ENCODE measurements at places on chromosomes 12 and 14.

- DNase-seq = no peak
Observed at GRCh38 chr12:124687917-124688316, 120.5 kb upstream of the NCOR2 start.

GRCh38 chr14:105776924-105777323 is 250.5 kb downstream of the TMEM121 start:
- no peak for DNase-seq

GRCh38 chr12:105433804-105434203 is 103.3 kb downstream of the C12orf75 start:
- DNase-seq = no peak

DNA sequence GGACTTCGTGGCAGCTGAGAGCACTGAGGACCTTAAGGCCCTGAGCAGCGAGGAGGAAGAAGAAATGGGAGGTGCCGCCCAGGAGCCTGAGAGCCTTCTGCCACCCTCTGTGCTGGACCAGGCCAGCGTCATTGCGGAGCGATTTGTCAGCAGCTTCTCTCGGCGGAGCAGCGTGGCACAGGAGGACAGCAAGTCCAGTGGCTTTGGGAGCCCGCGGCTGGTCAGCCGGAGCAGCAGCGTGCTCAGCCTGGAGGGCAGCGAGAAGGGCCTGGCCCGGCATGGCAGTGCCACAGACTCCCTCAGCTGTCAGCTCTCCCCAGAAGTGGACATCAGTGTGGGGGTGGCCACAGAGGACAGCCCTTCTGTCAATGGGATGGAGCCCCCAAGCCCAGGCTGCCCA is 37.0 kb downstream of the PLEKHG3 start:
- no peak for DNase-seq

GRCh38 chr14:24463017-24463883 is 20.7 kb upstream of the SDR39U1 start:
- no peak for DNase-seq

- DNase-seq = no peak
Observed at GRCh38 chr12:102197789-102198188, at the start of gene PMCH. PMCH (minus strand) TSS chr12:102197833; CDS start chr12:102197770, 63 bp downstream.

- DNase-seq = no peak
Observed at GRCh38 chr14:86510491-86510890, 980.5 kb downstream of the FLRT2 start.

DNA sequence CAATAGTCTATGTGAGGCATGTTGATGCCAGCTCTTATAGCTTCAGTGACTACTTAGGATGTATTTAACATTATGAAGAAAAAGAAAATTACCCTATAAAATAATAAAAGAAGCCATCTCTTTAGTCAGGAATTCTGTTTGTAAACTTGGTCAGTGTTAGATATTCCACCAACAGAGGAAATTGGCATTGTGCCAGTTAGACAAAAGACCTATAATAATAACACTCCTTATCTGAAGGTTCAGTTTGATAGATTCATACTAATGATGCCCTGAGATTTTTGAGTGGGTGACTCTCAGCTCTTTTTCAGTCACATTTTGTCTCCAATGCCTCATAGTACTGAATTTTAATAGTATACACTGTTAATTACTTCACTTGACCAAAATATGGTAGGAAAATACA is 6.6 kb downstream of the SYT10 start:
- DNase-seq = no peak

- no peak for DNase-seq
Observed at GRCh38 chr14:84203896-84204295, 1326.0 kb upstream of the FLRT2 start.

- DNase-seq = no peak
Observed at GRCh38 chr14:20623798-20624197, 17.7 kb downstream of the OR6S1 start.
